NCI-H2081 (cell line): ENCODE measurements at places on chromosomes 16 and 17.

DNA sequence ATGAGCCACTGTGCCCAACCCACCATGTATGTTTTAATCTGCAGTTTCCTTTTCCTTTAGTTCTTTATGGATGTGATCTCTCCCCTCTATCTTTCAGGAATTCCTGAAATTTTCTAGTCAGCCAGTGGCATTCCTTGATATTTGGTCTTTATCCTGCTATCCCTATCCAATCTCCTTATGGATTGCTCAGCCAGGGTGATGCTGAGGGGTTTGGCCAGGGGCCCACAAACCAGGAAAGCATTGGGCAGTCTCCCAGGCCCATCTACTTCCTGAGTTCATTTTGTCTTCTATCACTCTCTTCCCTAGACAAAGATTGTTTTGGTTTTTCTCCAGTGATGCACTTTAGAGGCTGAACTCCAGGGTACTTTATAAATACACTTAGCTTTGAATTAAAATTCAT, 115.9 kb downstream of the KATNIP start:
- DNase-seq, result no peak

- no peak for DNase-seq
These were observed 21.7 kb upstream of the PAFAH1B1 start for GRCh38 chr17:2571523-2572303.

DNA sequence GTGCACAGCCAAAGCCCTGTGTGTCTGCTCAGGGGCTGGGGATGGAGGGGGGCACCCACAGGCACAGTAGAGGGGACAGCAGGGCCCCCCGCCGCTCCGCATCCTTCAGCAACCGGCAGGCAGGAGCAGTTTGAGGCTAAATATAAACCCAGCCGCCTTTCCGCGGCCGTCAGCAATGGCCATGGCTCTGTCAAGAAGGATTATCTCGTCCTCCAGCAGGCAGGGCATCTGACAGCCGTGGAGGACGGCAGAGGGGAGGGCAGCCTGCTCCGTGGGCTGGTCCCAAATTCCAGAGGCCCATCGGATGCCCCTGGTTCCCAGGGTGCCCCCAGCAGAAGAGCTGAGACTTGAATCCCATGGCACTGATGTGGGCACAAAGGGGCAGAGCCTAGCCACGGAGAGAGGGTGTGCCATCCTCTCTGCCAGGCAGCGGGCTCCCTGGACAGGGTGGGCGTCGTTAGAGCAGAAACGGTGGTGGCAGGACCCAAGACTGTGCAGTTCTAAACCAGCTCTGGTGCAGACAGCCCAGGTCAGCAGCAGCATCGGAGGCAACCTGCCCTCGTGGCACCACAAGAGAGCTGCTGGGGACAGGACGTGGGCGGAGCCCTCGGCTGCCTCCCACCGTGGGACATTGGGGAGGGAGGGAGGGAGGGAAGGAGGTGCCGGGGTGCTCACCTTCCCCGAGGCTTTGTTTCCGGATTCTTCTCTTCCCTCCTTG, 198.8 kb upstream of the CIBAR2 start:
- no peak for DNase-seq

DNA sequence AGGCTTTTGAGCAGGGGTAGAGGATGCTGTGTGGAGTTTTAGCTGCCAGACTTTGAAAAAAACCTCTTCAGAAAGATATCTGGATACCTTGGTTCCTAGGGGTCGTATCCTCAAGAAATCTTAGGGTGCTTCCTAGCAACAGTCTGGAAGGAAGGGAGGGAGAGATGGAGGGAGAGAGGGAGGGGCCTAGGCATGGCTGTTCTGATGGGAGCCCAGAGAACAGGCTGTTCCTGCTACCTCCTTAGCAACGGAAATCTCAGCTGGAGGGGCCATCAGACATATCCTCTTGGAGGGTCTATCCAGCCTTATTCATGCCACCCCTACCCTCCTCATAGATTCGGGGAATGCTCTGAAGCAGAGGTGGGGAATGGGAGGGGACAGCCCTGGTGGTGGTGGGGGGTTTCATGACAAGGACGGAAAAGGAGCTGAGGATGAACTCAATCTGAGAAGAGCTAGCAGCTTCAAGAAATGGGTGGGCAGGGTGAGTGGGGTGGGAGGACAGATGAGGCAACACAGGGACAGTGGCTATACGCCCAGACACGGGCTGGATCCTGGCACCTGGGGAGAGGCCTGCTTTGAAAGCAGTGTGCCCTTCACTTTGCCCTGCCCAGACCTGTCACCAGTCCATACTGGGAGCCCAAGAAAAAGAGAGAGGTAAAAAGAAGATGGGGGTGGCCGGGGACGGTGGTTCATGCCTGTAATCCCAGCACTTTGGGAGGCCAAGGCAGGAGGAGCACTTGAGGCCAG, 2.9 kb upstream of the THRA start:
- DNase-seq, result no peak

GRCh38 chr17:67571478-67571877, 146.3 kb upstream of the NOL11 start:
- no peak for DNase-seq

DNA sequence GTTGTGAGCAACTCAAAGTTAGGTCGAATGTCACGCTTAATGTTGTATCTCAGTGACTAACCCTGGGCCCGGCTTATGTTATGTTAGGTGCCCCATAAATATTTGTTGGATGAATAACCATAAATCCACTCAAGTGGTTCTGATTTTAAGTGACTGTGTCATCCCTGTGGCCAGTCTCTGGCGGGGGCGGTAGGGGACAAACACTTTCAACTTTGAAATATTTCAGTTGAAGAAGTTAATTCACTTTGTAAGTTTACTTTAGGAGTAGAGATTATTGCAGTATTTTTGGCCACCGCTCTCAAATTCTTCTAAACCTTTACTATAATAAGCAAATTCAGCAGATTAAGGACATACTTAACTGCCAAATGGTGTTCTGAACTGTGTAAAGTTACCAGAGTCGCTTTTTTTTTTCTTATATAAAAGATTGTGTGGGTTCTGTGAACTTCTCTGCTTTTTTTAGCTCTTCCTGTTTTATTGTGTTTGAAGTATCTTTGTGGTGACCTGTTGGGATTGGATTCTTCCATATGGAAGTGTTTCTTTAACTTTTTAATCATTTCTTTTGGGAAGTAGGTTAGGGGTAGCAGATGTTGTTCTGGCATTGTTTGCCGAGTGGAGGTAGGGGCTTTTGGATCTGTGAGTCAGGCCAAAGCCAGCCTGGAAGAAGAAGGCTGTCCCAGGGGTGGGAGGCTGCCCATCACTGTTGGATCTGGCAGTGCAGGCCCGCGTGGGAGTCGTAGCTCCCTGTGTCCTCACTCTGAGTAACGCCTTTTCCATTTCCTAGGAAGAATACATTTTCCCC, 61.4 kb upstream of the TBX2 start:
- DNase-seq, result no peak

GRCh38 chr16:89700649-89701424, 668 bp downstream of the SPATA2L start:
- DNase-seq, result peak; percentile 68

- DNase-seq, result no peak
These were observed 3.8 kb downstream of the SECTM1 start for GRCh38 chr17:82329683-82330321.

- DNase-seq, result no peak
These were observed 11.4 kb downstream of the SLC7A6 start for GRCh38 chr16:68275611-68276191.

GRCh38 chr16:55575496-55575895, 9.0 kb downstream of the CAPNS2 start:
- DNase-seq, result no peak

DNA sequence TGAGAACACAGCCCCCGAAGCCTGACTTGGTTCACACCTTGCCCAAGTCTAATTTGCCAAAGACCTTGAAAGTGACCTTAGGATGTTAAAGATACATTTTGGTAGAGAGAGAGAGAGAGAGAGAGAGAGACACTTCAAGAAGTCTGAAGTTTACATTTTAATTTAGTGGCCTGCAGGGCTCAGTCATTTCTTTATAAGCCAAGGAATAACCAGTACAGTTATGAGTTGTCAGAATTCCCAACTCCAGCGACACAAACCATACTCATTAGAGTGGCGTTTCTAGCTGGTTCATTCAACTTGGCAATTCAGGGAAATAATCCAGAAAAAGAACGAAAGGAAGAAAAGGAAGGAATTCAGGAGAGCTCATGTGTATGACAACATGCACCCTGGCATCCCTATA, 204.1 kb downstream of the CCDC182 start:
- no peak for DNase-seq

DNA sequence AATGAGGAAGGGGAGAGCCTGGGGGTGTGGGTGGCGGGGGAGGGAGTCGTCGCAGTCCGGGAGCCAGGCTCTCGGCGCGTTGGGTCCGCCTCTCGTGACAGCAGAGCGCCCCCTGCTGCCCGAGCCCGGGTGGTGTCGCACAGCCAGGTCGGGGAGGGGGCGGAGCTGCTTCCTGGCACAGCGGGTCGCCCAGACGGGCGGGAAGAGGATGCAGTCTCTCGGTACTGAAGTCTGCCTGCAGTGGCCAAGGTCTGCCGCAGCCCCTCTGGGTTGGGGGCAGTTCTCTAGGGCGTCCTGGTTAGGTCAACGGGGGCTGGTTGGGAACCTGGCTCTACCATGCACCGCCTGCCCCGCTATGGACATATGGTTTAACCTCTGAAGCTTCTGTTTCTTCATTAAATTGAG, 38.2 kb upstream of the CCDC182 start:
- peak; percentile 74 for DNase-seq

- DNase-seq, result no peak
These were observed 28.7 kb upstream of the FASN start for GRCh38 chr17:82126556-82127314.

- DNase-seq, result no peak
These were observed 2.7 kb downstream of the DLX3 start for GRCh38 chr17:49992191-49992932.
